ENCODE measurements at places on chromosomes 11 and 22. TPM values are rescaled to one million over a fixed set of nuclear protein-coding genes. Genes with fewer than 3 reads are reported as not detected.

OTOG gene
- not detected for total RNA-seq

NAALAD2 gene
- 1.1 TPM for total RNA-seq

C11orf16 gene
- total RNA-seq = not detected

TRIM6 gene
- 1.7 TPM for total RNA-seq

GALNT18 gene
- total RNA-seq = 17.4 TPM

- no peak for DNase-seq
These were observed 13.2 kb downstream of the IFITM10 start for GRCh38 chr11:1737080-1737757.

DNA sequence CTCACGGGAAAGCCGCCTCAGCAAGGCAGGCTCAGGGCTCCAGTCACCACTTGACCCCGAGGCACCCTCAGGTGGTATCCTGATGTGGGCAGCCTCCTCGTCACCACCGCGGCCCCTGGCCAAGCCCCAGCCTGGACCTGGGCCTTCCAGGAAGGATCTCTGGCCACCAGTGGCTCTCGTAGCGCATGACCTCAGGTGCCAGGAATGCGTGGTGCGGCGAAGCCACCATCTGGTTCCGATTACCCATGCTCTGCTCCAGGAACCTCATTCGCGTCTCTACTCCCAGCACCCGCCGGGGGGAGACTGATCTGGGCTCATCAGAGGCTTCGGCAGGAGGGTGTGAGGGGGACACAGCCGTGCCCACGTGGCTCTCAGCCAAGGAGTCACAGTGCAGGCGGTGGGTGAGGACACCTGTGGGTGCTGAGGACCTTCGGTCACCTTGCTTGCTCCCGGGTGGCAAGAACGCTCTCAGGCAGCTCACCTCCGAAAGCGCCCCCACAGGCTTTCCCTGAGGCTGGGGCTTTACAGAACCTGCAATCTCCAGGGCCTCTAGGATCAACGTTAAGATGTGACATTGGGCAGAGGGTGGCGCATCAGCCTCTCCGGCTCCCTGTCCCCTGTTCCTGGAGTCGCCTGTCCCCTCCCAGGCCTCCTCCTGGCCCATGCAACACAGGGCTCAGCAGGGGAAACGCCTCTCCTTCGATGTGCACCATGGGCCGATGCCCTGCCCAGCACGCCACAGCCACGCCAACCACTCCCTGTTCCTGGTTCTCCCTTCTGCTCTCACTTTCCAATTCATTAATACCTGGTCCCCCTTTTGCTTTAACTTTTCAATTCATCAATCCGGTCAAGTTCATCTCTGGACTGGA, 39.0 kb downstream of the TBX1 start:
- no peak for DNase-seq

DNA sequence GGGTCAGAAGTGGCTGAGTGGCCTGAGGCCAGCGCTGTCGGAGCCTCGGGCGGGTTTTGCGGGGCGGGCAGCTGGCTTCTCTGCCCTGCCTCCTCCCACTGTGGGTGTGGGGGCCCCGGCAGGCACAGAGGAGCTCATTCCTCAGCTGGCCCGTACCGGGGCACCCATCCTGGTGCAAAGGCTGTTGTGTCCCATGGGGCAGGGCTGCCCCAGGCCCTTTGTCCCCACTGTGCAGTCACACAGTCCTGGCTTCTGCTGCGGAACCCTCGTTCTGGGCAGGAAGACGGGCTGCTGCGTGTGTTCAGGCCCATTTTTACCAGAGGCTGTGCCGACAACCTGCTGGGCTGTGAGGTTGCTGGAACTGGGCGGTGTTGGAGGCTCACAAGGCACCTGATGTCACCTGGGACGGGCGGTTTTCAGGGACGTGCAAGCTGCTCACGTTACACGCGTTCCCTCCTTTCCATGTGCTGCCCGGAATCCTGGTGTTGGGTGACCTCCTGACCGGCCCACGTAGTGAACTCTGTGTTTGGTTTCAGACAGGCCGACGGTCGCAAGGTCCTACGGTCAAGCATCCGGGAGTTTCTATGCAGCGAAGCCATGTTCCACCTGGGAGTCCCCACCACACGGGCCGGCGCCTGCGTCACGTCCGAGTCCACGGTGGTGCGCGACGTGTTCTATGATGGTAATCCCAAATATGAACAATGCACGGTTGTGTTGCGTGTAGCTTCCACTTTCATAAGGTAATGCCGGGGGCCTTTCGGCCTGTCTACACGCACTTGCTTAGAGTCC, 5.2 kb downstream of the SELENOO start:
- no peak for DNase-seq

GRCh38 chr11:1220941-1221721, 1.7 kb upstream of the MUC5B start:
- no peak for DNase-seq

DNA sequence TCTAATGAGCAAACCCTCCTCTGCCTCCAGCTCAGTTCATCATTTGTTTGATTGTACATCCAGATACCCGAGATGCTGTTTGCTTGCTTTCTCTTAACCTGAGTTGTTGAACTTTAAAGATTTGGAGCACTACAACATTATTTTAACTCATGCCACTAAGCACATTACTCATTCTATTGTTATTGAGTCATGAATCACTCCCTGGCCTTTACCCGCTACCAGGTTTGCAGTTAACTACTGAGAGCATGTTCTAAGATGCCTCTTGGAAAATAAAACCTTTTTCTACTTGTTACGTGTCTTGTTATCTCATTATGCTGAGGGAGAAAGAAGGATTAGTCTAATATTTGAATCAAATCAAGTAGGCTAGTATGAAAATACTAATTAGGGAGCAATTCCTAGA, 720.6 kb upstream of the ANO5 start:
- DNase-seq = no peak

DNA sequence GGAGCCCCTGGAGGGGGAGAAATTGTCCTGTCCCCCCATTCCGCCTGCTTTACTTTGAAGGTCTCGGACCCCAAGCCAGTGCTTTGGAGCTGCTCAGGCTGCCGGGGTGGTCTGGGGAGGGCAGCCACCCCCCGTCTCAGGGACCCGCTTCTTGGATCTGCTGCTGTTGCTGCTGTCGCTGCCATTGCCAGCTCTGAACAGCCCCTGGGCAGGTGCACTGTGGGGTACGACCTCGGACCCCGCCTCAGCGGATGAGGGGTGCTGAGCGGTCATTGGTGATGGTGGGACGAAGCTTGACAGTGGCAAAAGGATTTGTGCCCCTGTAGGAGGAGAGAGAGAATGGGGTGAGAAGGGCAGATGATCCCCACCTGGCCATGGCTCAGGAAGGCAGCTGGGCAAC, 1.1 kb upstream of the SLC16A8 start:
- DNase-seq = no peak

GRCh38 chr22:44543781-44544477, 45.9 kb upstream of the RTL6 start:
- no peak for DNase-seq
